ENCODE measurements at places on chromosomes 7 and 10.

DNA sequence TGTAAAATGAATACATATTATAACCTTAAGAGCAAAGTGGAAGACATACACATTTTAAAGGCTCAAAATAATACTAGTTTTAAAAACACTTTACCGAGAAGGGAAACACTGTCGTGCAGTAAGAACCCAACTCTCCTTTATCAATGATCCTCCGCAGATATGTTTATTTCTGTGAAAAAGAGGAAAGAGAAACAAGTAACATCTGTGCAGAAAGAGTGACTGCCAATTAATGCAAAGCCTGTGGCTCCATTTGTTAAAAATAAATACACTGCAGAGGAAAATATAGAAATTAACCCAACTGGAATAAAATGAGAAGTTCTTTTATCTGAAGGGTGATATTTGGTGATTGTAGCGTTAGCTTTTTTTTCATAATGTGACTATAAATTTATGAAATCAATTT is 62.7 kb downstream of the HGF start:
- no peak for DNase-seq

DNA sequence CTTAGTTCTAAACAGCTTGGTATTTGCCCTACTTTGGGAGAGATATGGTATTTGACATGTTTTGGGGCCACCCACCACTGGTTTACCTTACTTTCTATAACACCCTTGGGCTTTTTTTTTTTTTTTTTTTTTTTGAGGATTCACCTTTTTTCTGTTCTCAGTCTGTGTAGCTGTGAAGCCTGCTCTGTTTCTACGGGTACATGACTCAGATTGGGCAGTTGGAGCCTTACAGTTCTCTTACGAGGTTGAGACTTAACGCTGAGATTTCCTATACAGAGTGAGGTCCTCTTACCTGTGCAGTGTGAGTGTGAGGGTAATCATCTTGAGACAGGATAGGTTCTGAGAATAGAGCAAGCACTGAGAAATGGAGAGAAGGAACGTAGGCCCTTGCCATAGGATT is 77.5 kb downstream of the CDK13 start:
- DNase-seq = no peak

DNA sequence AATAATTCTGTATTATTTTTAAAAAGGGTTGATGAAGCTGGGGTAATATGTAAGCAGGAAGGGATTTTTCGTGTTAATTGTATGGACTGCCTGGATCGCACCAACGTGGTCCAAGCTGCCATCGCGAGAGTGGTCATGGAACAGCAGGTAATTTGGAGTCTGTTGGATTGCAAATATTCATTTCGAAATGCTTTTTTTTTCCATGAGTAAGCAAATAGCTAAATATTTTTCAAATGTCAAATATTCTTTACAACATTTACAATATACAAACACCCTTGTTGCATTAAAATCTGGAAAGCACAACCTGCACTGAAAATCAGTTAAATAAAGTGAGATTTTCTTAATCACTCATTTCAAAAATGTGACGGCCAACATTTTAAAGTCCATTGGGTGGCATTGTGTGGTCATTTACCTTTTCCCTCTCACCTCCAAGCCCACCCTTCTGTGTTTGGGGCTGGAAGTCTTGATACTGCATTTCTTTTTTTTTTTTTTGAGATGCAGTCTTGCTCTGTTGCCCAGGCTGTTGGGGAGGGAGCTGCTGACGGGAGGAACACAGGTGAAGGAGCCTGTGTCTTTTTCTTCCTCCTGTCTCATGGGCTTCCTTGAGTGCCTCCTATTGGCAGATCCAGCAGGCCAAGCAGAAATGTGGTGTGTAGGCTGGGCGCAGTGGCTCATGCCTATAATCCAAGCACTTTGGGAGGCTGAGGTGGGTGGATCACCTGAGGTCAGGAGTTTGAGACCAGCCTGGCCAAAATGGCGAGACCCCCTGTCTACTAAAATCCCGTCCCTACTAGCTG is 66.1 kb downstream of the MCMBP start:
- DNase-seq = no peak

GRCh38 chr10:66321723-66322665 is 603.8 kb upstream of the LRRTM3 start:
- DNase-seq = no peak

- DNase-seq = no peak
Observed at GRCh38 chr7:140702774-140703173, 6.3 kb downstream of the NDUFB2 start.

- DNase-seq = no peak
Observed at GRCh38 chr7:43121973-43122372, 9.5 kb downstream of the HECW1 start.

- no peak for DNase-seq
Observed at GRCh38 chr7:69002416-69002815, 595.9 kb upstream of the AUTS2 start.

DNA sequence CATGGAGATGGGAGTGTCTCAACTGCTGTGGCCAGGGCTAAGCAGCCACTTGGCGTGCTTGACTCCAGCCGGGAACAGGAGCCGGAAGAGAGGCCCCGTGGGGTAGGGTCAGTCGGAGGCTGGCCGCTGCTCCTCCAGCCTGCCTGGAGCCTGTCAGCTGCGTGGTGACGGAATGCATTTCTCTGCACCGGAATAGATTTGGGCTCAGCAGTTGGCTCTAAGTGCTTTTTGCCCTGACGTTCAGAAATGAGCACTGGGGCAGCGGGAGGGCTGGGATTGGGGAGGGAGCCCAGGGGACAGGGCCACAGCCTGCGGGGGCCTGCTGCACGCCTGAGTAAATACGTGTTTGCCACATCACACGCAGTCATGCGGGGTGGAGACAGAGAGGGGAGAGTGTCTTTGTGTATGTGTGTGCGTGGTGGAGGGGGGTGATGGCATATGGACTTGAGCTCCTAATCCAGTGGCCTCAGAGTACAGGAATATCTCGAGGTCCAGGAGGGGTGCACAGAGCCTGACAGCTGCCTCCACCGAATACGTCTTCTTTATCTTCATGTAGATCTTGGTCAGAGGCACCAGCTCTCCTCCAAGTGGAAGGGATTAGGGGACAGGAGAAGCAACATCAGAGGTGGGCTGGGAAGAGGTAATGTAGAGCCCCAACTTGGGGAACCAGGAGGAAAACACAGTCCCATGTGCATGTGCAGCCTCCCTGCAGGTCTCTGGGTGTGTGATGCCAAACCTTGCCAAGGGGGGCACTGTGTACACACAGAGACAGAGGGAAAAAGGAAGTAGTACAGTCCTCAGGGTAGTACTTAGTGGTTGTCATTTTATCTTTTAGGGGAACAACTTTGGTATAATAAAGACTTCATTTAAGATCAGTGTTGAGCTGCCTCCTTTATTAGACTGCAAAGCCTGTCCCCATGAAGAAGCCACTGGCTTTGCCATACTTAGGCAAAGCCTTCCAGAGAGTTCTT is 151.4 kb downstream of the CDH23 start:
- no peak for DNase-seq

DNA sequence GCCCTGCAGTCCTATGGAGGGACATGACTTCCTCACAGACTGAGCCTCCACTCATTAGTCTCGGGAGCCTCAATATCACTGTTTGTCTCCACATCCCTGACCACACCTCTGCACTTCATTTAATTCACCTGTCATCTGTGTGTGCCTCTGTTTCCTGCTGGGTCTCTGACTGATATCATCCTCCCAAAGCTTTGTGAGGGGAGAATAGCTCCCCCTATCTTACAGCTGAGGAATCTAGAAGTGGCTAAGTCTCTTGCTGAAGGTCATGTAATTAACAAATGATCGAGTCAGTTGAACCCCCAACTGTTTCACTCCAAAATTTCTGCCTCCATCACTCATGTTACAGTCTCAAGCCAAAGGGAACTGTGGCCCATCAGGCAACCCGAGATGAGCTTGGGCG is 5.5 kb upstream of the CPXM2 start:
- DNase-seq = no peak

DNA sequence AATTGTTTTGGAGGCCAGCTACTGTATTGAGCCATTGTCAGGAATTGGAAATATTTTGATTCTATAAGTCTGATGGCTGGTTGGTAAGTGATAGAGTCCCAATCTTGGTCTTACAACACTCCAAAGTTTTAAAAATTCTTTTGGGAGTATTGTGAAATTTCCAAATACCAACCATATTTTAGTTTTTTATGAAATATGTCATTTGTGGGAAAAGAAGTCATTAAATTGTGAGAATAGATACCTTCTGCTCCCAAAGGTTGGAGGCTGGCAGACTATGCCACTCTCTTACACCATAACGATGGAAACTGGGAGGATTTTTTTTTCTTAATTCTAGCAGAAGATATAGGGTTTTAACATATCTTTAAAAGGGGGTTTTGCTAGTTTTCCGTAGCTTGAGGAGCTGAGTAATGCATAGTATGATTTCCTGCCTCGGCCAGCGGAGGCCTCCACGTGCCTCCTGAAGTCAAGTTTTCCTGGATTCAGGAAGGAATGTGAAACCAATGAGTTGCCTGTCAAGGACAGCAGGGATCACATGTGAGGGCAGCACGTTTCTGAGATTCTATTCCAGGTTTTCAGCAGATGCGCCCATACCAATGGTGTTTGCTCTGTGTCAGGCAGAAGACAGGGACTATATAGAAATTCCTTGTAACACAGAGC is 92.2 kb upstream of the LAMB4 start:
- no peak for DNase-seq

DNA sequence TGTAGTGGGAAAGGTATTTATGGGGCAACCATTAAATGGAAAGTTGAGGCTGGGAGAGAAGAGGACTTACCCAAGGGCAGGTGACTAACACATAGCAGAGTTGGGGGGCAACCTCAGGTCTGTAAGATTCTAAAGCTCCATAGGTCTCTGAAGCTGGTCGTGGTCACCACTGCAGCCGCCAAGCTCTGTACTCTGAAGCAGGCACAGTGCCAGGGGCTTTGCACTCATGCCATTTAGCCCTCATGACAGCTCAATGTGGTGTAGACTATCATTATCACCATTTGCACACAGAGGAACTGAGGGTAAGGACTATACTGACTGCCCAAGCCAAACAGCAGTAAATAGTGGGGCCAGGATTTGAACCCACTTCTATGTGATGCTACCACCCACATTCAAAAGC is 32.5 kb upstream of the TMEM273 start:
- DNase-seq = no peak

DNA sequence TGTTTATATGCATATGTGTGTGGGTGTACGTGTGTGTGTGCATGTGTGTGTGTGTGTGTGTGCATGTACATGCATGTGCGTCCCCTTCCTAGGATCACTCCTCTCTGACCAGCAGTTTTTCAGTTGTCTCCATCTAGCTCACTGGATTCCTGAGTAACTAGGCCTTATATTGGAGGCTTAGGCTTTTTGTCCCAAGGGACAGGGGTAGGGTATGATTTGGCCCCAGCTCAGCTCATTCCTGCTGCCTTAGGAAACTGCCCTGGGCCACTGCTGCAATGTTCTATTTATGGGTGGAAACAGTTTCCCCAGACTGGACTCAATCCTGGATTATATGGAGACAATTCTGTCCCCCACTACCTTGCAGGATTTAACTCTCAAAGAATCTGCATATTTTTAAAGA is 68.8 kb upstream of the SDK1 start:
- no peak for DNase-seq

DNA sequence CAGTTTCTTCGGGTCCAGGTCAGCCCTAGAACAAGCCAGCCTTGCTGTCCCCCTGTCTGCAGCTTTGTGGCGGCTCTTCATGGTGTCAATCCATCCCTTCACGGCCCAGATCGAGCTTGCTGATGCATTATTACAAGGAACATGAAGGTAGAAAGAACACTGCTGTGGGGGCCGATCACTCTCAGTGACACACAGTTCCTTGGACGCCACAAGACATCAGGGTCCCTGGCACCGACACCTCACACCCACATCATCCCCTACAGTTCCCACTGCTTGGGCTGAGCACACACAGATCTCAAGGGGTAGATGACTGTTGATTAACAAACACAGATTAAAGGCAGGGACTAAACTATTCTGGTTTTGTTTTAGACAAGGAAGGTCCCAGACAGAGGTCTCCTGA is 119.4 kb downstream of the KMT2E start:
- DNase-seq = no peak

- DNase-seq = no peak
Observed at GRCh38 chr10:34299105-34299611, 515.9 kb downstream of the PARD3 start.

DNA sequence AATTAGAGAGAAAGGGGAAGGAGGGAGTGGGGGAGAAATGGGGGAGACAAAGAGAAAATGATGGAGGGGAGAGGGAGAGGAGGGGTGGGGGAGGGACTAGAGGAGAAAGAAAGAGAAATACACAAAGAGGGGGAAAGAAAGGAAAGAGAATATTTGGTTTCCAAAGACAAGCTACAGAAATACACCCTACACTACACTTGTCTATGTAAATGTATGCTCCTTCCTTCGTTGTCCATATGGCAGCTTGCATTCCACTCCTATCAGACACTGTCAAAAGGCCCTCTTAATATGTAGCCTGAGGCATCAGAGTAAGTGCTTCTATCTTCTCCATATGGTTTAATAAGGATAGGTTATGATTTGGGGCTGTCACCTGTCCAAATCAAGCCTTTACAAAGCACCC is 92.8 kb upstream of the FEZF1 start:
- DNase-seq = no peak

DNA sequence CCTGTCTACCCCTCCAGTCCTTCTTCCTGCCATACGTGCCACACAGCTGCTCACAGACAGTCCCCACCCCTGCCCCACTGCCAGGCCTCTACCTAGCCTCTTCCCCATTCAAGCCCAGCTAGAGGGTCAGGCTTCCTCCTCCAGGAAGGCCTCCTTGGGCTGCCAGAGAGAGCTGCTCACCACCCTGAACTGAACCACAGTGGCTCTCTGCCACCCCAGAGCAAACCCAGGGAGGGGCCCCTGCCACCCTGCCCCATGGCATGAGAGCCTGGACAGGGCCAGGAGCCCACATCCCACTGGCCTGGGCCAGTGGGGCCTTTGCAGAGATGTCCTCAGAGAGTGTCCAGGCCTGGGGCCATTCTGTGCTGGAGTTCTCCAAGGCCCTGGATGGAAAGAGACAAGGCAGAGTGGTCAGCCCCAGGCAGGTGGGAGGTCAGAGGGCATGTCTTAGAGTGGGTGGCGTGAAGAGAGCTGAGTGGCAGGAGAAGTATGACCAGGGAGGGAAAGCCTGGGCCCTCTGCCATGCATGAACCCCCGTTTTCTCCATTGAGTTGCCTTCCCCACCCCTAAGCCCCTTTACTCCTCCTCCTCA is 40.4 kb downstream of the TMEM270 start:
- no peak for DNase-seq

DNA sequence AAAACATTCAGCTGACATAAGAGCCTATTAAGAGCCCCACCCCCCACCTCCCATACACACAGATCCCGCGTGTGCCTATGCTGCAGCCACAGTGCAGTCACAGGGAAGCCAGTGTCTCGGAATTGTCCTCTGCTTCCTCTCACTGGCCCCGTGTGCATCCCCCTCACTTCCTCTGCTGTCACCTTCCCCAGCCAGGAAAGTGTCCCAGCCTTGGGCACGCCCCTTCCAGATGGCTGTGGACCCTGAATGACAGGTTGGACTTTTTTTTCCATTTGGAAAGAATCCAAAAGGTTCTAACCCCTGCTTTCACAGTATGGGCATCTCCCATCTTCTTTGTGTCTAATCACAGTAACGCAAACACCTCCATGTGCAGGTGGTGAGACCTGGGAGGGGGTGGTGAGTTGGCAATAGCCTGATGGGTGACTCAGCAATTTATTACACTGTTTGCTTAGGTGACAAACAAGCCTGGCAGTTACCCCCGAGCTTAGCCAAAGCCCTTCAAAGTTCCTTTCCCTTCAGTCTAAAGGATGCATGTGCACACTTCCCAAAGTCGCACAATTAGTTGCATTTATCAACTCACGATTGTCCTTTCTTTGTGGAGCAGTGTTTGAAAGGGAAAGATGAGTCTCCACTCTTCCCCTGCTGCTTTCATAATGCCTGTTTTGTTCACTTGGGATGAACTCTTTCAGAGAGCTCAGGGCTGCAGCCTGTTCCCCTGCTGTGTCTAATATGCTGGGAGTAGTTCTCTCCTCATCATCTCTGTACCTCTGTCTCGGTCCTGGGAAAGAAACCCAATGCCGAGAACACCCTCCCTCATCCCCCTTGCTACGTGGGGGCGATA is 67.5 kb upstream of the EFCAB10 start:
- no peak for DNase-seq
